NCI-H1436 treated with DMSO at 0.1 percent for 48 hours (cell line): ENCODE measurements at places on chromosomes 1 and 21.

DNA sequence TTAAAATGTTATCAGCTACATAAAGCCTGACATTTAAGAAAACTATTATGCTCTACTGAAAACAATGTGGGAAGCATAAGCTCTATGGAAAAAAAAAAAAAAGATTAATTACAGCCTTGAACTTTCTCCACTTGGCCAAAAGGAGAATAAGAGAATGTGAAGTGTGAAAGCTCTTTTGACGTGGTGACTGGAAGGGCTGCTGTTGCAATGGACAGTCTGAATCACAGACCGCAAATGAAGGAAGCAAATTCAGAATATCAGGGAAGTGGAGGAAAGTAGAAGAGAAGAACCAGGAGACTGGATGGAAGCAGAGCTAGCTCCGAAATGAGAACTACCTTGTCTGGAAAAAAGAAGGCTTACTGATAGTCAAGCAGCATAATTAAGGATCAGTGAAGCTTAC is 106.8 kb downstream of the AK5 start:
- no peak for DNase-seq

DNA sequence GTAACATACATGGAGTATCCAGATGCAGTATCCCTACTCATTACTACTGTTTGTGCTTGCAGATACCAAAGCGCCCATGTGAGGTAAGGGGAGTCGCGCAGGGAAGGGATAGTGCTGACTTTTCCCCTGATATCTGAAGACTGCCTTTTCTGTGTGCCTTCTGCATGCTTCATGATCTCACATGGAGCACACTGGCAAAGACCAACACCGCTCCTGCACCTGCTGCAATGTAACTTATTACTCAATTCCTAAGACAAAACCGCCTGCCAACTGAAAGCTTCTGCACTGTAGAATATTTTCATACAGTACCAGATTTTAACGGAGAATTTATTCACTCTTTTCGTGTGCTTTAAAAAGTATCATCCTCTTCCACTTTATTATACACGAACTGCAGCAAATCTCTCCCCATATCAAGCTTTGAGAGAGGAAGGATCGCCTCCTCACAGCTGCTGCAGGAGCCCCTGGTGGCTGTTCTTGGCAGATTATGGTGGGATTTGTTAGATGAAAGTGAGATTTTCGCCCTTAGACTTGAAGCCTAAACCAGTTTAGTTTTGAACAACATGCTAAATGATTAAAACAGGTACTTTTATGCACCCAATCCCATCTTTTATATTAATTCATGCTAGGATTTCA is 99.1 kb downstream of the PTPN14 start:
- no peak for DNase-seq

GRCh38 chr1:57844382-57844980 is 420.6 kb upstream of the DAB1 start:
- no peak for DNase-seq

GRCh38 chr1:200909071-200909470 is 14.4 kb downstream of the INAVA start:
- no peak for DNase-seq

DNA sequence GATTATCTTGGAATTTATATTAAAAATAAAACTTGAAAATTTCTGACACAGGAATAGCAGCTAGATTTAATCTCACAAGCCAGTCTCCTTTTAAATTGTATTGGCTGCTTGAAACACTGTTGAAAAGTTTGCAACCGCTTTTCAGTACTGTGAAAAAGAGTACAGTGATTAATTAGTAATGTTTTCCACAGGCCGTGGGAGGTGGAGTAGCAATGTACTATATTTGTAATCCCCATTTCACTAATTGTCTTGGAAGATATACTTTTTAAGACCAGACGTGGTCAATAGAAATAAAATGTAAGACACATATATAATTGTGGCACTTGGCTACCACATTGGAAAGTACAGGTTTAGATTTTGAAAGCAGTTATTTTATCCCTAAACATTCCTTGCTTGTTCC is 40.8 kb upstream of the MYOCOS start:
- DNase-seq: no peak
